Tibial nerve (tissue), 4 donors: ENCODE measurements at places on chromosomes 7 and 10.
A peak's percentile ranks its signal among the peaks of the same experiment; 100 is the strongest.

GRCh38 chr10:31932838-31933237, 4.2 kb upstream of the ARHGAP12 start:
- peaks cover 14% of the 10 kb centered on the region for H3K4me1 ChIP-seq
- DNase-seq, result no peak
- H3K4me3 ChIP-seq, result no peak overlapping the region
- H3K27me3 ChIP-seq, result no peaks in the 10 kb centered on the region

DNA sequence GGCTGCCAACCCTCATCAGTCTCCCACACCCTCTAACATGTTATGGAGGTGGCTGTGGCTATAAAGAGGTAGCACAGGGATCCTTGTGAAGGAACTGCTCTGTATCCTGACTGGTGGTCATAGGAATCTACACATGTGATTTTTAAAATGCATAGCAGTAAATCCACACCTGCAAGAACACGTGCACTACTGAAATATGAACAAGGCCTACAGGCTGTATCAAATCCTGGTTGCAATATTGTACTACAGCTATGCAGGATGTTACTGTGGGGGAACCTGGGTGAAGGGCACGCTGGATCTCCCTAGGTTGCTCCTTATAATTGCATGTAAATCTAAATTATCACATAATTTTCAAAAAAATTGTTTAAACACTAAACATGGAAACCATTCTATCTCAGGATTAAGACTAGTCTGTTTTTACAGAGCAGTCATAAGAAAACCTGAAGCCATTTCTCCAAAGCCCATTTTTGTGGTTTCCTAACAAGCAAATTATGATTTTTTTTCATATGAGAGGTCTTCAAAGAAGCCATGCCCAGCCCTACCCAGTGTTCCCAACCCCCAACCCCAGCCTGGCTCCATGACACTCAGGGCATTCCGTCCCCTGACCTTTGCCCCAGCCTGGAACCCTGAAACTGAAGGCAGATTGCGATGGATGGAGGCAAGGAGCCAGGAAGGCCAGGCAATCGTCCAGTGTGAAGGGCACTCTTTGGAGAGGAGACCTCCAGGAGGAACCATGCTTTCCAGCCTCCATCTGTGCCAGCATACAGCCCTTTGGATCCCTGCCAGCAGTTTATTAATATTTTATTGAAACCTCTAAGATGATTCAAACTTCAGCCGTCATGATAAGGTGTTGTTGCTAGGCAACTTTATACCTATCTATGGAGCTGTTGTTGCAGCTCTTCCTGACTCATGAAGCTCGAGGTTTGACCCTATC, 161.0 kb downstream of the GRID1 start:
- no peak overlapping the region for H3K4me3 ChIP-seq
- no peaks in the 10 kb centered on the region for H3K36me3 ChIP-seq
- no peaks in the 10 kb centered on the region for H3K27me3 ChIP-seq
- DNase-seq, result no peak
- H3K27ac ChIP-seq, result no peak overlapping the region

DNA sequence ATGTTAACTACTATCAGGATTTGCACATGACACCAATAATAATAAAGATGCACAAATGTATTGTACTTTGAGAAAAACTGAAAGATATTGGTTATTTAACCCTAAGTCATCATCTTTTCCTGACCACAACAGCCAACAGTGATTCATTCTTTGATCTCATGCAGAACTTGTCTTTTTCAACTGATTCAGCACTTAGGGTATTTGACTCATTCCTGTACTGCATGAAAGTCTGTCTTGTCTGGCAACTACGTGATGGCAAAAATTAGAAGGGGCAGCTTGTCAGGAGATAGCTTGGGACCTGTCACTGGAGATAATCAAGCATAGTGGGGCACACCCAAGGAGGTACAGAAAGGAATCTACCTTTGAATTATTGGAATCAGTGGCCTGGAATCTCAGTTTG, 77.8 kb upstream of the LRRC17 start:
- no peak overlapping the region for H3K4me3 ChIP-seq
- no peak overlapping the region for H3K27ac ChIP-seq
- no peaks in the 10 kb centered on the region for H3K4me1 ChIP-seq

- H3K36me3 ChIP-seq, result no peaks in the 10 kb centered on the region
Observed at GRCh38 chr10:106226142-106226541, 938.4 kb downstream of the SORCS1 start.

DNA sequence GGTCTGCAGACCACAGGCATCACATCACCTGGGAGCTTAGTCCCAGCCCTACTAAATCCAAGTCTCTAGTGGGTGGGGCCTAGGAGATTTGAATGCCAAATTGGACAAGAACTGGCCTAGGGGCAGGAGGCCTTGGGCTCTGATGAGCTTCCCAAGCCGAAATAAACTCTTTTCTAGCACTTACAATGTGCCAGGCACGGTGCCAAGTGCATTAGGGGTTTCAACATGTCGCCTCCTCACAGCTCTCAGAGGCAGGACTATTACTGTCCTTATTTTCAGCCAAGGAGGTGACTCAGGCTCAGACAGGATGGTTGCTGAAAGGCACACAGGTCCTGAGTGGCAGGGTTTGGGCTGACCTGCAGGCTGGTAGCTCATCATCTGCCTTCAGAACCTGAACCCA, 9.2 kb upstream of the CPA1 start:
- H3K4me1 ChIP-seq, result peaks cover 24% of the 10 kb centered on the region
- peak; percentile 51 for DNase-seq
- H3K27me3 ChIP-seq, result no peaks in the 10 kb centered on the region
- H3K36me3 ChIP-seq, result no peaks in the 10 kb centered on the region
- H3K4me3 ChIP-seq, result no peak overlapping the region
- peak overlapping the region; percentile 71 for H3K27ac ChIP-seq

DNA sequence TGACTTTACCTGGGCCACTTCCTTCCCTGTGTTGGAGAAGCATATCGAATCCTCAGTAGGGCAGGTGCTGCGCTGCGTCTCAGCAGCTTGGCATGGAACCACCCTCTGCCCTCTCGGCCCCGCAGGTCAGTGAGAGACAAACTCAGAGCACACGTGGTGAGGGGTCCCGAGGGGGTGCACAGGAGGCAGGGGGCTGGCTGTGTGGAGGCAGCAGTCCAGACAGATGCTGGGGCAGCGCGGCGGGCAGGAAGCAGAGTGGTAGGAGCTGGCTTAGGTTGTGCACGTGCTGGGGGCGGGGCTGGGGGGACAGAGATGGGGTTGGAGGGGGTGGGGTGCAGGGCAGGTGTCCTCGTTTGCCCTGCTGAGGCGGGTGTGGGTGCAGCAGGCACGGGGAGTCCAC, 33.1 kb downstream of the NUB1 start:
- no peaks in the 10 kb centered on the region for H3K4me1 ChIP-seq
- H3K27me3 ChIP-seq, result no peaks in the 10 kb centered on the region
- DNase-seq, result no peak
- no peak overlapping the region for H3K27ac ChIP-seq

DNA sequence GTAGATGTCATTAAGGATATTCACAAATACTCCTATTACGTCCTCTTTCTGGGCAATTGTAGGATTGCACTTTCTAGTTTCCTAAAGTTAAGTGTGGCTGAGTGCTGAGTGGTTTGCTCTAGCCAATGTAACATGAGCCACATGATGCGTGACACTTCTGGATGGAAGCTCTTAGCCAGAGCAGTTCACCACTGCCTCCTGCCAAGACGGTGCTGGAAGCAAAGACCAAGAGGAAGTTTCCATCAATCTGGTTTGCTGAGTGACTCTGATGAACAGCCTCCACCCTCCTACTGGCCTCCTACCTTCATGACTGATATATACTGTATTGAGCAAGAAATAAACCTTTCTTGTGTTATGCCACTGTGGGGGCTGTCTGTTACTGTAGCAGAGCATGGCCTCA, 318.1 kb downstream of the KCNMA1 start:
- no peak overlapping the region for H3K27ac ChIP-seq
- H3K27me3 ChIP-seq, result no peaks in the 10 kb centered on the region
- H3K4me3 ChIP-seq, result no peak overlapping the region
- H3K36me3 ChIP-seq, result no peaks in the 10 kb centered on the region

DNA sequence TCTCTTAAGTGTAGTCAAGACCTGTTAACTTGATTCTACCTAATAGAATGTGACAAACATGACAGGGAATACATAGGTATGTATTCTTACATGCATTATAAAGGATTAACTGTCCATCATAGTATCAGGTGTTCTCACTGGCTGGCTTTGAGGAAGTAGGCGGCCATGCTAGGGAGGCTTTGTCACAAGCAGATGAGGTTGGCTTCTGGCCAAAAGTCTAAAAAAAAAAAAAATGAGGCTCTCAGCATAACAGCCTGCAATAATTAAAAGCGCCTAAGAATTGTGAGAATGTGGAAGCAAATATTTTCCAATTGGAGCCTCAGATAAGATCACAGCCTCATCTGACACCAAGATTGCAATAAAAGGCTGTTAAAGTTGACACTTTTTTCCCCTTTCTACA, 1256.8 kb upstream of the SORCS1 start:
- H3K36me3 ChIP-seq, result no peaks in the 10 kb centered on the region
- H3K4me3 ChIP-seq, result no peak overlapping the region
- H3K27ac ChIP-seq, result no peak overlapping the region

DNA sequence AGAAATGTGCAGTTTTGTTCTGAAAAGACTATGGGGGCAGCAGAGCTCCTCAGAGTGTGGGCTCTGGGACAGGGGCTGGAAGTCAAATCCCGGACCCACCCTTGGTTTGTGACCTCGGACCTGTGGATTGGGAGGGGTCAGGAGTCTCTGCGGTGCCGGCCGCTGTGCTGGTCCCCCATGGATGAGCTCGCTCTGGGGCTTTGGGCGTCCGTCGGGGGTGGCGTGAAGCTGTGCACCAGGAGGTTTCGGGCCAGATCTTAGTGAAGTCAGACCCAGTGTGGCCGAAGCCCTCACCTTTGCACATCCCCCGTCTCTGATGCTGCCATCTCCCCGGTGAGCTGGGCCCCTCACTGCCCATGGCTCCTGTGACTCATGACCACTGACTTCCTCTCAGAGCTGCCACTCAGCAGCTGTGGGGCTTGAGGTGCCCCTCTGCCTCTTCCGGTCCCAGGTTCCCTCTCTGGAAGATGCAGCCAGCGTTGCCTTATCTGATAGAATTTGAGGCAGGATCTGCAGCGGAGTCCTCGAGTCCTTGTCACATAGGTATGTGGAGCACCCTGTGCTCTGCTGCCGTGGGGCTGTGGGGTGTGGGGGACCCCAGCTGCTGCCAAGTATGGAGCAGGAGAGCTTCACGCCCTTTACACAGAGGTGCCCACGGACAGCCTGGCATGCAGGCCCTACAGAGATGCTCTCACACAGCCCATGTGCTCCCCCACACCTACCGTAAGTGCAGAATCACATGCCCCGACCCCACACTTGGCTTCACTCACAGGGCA, 11.4 kb upstream of the SCART1 start:
- H3K4me3 ChIP-seq, result no peak overlapping the region
- DNase-seq, result no peak
- H3K4me1 ChIP-seq, result no peaks in the 10 kb centered on the region
- no peaks in the 10 kb centered on the region for H3K27me3 ChIP-seq
- no peak overlapping the region for H3K27ac ChIP-seq
- H3K36me3 ChIP-seq, result peaks cover 16% of the 10 kb centered on the region

GRCh38 chr10:21494191-21495001, 31.1 kb downstream of the SKIDA1 start:
- H3K4me1 ChIP-seq, result peaks cover 35% of the 10 kb centered on the region
- H3K4me3 ChIP-seq, result peak overlapping the region; percentile 69
- peak overlapping the region; percentile 74 for H3K27ac ChIP-seq
- H3K27me3 ChIP-seq, result no peaks in the 10 kb centered on the region
- H3K36me3 ChIP-seq, result no peaks in the 10 kb centered on the region

DNA sequence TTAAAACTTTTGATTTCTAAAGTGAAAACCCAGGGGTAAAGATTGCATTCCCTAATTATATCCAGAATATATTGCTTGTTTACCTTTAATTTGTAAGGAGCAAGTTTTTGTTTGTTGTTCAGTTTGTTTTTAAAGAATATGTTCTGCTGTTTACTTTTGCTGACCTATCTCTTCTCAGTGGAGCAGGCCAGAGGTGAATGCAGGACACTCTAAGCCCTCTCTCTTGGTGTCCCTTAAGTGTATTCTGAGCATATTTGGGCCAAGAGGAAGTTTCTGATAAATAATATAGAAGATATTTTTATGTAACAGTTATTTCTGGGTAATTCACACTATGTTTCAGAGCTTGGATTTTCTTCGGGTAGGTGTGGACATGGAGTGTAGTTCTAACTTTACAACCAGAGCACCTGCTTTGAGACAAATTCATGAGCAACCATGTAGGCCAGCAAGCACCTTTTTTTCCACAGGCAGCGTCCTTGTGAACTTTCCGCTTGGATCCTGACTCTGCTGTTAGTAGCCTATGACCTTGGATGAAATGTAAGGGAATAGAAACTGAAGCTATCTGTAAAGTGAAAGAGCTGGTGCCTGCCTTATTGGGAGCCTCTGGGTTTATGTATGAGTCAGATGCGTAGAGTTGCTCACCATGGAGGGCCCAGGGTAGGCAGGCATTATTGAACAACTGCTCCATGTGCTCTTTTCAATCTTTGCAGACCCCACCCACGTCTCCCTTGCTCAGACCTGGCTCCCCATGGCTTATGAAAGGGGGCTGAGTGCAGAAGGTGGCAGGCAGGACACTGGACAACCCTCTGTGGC, 16.1 kb downstream of the OGDH start:
- H3K4me1 ChIP-seq, result peaks cover 8% of the 10 kb centered on the region
- no peak for DNase-seq
- H3K27me3 ChIP-seq, result no peaks in the 10 kb centered on the region
- H3K27ac ChIP-seq, result no peak overlapping the region

GRCh38 chr7:85065306-85065705, 121.5 kb downstream of the SEMA3D start:
- no peak overlapping the region for H3K27ac ChIP-seq
- H3K4me1 ChIP-seq, result peaks cover 44% of the 10 kb centered on the region
- peak; percentile 41 for DNase-seq
- no peaks in the 10 kb centered on the region for H3K27me3 ChIP-seq
- H3K4me3 ChIP-seq, result no peak overlapping the region
